ENCODE measurements at places on chromosomes 16 and 17.

DNA sequence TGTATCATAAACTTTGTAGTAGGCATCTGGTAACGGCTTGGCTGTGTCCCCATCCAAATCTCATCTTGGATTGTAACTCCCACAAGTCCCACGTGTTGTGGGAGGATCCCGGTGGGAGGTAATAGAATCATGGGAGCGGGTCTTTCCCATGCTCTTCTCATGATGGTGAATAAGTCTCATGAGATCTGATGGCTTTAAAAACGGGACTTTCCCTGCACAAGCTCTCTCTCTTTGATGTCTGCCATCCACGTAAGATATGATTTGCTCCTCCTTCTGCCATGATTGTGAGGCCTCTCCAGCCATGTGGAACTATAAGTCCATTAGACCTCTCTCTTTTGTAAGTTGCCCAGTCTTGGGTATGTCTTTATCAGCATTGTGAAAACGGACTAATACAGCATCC is 248.7 kb downstream of the SNX29 start:
- no peak for DNase-seq

DNA sequence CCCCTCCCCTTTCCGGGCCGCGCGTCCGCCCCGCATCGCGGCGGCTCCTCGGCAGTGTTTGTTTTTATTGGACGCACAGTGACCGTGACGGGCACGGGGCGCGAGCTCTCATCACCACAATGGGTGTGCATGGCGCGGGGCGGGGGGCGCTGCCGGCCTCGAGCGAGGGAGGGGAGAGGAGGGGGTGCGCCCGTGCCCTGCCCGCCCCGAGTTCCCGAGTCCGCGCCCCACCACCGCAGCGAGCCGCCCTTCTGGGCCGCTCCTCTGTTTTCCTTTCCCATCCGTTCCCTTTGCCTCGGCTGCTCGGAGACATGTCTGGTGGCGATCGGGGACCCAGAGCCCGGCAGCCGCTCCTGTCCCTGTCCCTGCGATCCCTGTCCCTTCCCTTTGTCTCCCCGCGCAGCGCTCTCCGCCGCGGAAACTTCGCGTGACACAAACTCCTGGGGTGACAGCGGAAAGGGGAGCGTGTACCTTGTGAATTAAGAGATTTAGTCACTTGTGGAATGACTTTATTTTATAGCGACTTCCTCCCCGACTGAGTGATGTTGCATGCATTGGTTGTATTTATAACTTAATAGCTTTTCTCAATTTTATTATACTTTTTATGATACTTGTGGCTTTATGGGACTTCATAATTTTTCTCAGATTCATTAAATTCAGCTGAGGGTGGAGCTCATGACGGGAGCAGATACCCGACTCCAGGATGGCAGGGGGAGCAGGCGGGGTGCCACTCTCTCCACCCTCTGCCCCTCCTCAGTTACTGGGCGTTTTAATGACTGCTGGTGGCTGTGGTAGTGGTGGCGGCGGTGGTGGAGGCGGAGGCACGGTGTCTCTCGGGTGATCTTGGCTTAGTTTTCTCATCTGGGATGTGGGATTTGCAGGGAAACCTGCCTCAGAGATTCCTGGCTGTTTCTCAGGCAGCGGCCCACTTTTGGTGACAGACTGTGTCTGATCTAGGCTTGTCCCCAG is 40.8 kb downstream of the MRM1 start:
- no peak for DNase-seq

GRCh38 chr17:71760062-71760720 is 360.6 kb upstream of the SOX9 start:
- DNase-seq, result no peak

DNA sequence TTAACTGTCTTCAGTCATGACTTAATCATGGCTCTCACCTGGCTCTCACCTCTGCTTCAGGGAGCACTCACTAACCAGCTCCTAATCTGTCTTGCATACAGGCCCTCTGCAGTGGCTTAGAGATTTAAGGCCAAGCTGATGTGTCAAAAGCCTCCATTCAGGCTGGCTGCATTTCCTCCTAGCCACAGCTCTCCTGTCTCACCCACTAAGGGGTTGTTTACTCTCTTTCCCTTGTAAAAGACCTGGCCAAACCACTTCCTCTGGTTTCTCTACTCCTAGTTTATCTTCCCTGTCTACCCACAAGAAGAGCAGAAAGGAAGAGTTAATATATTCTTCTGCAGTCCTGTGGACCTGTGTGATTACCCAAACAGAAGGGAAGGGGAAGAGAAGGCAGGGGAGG is 9.3 kb upstream of the ASIC2 start:
- no peak for DNase-seq

- no peak for DNase-seq
Observed at GRCh38 chr16:87098361-87098760, 218.8 kb downstream of the C16orf95 start.

GRCh38 chr16:75000481-75001081 is 1.8 kb downstream of the ZNRF1 start:
- peak; percentile 33 for DNase-seq

DNA sequence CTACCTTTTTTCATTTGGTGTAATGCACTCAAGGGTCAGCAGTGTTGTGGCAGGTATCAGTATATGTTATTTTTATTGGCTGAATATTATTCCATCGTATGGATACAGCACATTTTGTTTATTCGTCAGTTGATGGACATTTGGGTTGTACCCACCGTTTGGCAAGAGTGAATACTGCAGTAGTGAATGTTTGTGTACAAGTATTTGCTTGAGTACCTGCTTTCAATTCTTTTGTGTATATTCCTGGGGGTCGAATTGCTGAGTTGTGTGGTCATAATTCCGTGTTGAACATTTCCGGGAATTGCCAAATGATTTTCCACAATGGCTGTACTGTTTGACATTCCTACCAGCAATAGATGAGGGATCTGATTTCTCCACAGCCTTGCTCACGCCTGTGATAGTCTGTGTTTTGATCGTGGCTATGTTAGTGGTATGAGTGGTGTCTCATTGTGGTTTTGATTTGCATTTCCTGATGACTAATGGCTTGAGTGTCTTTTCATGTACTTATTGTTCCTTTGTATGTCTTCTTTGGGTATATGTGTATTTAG is 108.4 kb downstream of the OR1D5 start:
- peak; percentile 93 for DNase-seq

DNA sequence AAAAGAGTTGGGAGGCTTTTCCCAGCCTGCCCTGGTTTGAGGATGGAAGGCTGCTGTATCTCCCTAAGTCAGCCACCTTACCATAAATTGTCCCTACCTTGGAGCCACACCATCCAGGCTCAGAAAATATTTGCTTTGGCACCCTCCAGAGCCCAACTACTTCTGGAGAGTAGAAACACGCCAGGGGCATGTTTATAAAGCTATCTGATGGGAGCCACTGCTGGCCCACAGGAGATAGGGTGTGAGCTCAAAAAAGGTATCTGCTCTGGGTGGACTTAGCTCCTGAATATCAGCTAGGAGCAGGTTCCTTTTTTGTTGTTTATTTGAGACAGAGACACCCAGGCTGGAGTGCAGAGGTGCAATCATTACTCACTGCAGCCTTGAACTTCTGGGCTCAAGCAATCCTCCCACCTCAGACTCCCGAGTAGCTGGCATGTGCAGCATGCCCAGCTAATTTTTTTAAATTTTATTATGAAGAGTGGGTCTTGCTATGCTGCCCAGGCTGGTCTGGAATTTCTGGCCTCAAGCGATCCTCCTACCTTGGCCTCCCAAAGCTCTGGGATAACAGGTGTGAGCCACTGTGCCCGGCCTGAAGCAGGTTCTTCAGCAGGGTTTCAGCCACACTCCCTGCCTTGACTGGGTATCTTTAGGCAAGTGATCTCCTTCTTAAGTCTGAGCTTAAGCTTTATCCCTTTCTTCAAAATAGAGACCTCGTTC is 147.1 kb downstream of the SALL1 start:
- no peak for DNase-seq

DNA sequence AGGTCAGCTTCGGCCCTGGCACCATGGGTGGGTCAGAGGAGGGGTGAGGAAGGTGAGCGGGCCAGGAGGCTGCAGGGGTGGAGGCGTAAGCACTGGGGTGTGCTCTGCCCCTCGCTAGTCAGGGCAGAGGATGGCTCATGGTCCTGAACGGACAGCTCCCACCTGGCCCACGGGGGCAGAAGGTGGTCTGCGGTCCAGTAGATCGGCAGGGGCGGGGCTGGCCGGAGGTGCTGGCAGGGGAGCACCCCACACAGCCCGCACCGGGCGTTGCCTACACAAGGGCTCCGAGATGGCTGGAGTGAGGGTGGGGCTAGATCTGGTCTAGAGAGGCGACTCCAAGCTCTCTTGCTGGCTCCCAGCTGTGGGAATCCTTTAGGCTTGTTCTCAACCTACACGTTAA is 8.2 kb downstream of the NPTX1 start:
- no peak for DNase-seq

DNA sequence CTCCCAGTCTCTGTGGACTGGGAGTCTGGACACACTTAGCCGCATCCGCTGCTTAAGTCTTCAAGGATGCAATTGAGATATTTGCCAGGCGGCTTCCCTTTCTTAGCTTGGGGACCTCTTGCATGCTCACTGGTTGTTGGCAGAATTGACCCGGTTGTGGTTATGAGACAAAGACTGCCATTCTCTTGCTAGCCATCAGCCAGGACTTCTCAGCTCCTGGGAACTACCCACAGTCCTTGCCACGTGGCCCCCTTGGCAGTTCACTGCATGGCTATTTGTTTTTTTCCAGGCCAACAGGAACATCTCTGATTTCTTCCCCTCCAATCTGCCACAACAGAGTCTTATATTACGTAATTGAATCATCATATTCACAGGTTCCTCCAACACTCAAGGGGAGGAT is 25.5 kb downstream of the CACNG4 start:
- no peak for DNase-seq

DNA sequence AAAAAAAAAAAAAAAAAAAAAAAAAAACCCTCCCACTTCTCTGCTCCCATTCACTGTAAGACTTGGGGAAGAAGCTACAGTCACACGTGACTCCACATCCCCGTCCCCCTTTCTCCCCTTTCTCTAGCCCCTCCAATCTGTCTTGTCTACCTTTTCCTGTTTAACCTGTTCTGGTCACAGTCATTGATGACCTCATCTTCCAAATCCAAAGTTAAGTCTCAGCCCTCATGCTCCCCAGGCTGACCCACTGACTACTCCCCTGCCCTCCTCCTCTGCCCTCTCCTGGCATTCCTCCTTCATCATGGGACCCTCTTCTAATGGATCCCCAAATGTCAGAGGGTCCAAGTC is 1.6 kb upstream of the CDH5 start:
- no peak for DNase-seq

GRCh38 chr17:17116406-17116805 is 74.1 kb downstream of the MPRIP start:
- no peak for DNase-seq

- no peak for DNase-seq
Observed at GRCh38 chr17:66522591-66523272, 220.3 kb downstream of the PRKCA start.

DNA sequence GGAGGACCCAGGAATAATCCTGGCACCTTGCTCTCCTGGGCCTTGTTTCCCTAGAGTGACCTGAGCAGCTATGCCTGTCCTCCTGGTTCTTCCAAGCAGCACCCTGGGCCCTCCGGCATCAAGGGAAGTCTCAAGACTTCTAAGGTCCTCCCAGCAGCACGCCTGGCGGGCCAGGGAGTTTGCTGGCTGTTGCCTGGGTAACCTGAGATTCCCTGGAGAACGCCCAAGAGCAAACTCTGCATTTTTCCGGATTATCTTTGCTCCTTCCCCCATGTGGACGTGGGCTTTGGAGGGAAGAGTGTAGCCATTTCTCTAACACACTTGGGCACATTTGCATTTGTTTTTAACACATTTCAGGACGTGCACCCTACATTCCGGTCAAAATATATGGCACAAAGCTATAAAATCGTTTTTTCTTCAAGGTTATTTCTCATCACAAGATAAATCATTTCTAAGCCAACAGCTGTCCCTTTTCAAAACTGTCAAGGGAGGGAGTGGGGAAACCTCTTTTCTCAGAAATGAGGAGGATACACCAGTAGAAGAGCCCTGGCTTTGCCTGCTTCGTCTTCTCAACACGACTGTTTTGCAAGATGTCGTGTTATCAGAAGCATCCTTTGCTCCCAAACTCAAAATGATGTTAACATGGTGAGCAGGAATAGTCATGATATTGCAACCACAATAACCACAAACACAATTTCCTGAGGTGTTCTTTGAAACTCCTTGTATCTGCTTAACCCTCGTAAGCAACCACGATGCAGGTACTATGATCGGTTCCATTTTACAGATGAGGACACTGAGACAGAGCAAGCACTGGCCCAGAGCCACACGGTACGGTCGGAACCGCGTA is 116.5 kb downstream of the ADCY9 start:
- DNase-seq, result peak; percentile 90

- peak; percentile 14 for DNase-seq
Observed at GRCh38 chr16:21598701-21599121, 666 bp upstream of the METTL9 start.

DNA sequence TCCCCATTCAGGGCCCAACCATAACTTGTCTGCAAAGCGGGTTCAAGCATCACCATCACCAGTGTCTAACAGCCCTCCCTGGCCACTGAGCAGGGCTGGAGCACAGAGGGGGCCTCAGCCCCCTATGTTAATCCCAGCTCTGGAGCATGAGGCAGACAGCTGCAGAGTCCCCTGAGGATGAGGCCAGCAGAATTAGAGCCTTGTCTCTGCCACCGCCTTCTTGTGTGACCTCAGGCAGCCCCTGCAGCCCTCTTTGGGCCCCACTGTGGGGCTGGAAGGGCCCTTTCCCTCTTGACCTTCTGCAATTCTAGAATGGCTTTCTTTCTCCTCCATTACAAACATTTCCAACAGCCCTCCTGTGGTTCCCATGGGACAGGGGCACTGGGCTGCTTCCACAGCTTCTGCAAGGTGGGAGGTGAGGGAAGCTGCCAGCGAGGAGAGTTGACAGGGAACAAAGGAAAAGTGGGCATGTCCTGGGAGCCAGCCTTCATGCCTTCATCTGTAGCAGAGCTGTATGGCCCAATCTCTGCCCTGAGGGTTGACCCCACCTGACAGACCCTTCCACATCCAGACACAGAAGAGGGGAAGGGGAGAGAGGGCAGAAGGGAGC is 65.7 kb downstream of the TMEM132E start:
- no peak for DNase-seq

- DNase-seq, result no peak
Observed at GRCh38 chr16:2992383-2993081, 12.3 kb upstream of the PKMYT1 start.

DNA sequence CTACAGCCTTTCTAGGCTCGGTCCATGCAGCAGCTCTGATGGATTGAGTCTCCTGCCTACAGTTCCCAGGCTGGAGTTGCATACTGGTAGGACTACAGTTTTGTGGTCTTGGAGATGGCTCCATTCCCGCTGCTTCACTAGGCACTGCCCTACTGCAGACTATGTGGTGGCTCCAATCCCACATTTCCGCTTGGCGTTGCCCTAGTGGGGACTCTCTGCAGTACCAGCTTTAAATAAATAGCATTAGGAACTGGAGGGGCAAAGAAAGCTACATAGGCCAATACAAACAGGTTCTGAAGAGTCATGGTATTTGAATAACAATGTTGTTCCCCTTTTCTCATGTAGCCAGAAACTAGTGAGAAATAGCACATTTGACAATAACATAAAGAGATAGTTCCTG is 5.4 kb upstream of the GOSR2 start:
- no peak for DNase-seq

- peak; percentile 67 for DNase-seq
Observed at GRCh38 chr16:4081521-4082021, 34.7 kb downstream of the ADCY9 start.

- peak; percentile 85 for DNase-seq
Observed at GRCh38 chr17:57869617-57870282, 19.9 kb upstream of the MRPS23 start.
